ENCODE measurements at places on chromosomes 7 and 10.

DNA sequence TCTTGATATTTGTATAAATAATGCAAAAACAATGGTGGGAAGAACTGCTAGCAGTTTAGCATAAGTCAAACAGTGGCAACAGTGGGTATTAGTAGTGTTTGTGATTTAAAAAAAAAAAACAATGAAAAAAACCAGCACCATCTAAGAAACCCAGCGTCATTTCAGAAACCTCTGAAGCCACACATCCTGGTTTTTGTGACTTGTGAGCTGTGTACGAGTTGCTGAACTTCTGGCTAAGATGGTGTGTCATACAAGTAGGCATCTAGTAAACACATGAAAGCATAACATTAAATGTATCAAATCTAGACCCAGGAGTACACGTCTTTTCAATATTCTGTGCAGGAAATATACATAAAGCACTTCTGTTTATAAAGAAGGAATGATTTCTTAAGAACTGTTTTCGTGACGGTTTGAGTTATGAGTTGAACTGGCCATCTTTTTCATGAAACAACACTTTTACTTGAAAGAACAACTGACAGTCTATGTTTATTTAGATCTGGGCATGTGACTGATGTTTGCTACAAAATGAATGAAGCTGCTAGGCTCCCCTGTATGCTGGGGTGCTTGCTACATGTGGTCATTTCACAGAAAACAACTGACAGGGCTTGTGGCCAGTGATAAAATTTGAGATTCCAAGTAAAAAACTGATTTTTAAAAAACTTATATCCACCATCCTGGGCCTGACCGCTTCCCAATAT lies 143.5 kb downstream of the PIP4K2A start:
- DNase-seq = no peak

- DNase-seq = no peak
Observed at GRCh38 chr7:70037171-70037933, 439.1 kb downstream of the AUTS2 start.

DNA sequence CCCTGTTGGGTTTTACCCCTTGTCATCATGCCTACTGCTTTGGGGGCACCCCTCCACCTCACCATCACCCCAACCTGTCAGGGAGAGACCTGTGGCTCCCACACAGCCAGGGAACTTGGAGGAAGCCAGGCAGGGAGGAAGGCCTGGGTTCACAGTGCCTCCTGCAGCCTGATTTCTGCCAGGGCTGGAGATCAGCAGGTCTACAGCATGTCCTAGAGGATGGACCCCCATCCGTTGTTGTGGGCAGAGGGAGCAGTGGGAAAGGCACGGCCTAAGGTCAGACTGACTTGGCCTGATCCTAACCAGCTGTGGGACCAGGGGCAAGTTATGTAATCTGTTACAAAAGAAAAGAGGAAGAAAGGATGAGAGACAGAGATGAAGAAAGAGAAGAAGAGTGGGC lies 28.2 kb downstream of the ZCCHC24 start:
- no peak for DNase-seq

DNA sequence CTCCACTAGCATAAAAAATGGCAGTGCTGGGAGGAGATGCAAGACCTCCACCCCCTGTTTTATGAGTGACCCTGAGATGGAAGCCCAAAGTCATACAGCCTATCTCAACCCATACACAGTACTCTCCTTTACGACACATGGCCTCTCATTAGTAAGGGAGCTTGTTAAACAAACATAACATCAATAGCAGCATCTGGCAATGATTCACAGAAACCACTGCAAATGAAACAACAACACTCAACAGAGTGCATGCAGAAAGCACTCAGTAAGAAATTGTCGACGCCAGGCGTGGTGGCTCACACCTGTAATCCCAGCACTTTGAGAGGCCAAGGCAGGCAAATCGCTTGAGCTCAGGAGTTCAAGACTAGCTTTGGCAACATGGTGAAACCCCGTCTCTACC lies 27.5 kb upstream of the FIGNL1 start:
- DNase-seq = no peak

- no peak for DNase-seq
Observed at GRCh38 chr10:103736763-103737162, 118.6 kb downstream of the SH3PXD2A start.

GRCh38 chr10:26455567-26456315 lies 17.6 kb downstream of the APBB1IP start:
- no peak for DNase-seq

GRCh38 chr10:95391581-95392216 lies 100.9 kb upstream of the PDLIM1 start:
- DNase-seq = no peak

Data from NCI-H187 (cell line).